ENCODE measurements at places on chromosomes 4 and X.

DNA sequence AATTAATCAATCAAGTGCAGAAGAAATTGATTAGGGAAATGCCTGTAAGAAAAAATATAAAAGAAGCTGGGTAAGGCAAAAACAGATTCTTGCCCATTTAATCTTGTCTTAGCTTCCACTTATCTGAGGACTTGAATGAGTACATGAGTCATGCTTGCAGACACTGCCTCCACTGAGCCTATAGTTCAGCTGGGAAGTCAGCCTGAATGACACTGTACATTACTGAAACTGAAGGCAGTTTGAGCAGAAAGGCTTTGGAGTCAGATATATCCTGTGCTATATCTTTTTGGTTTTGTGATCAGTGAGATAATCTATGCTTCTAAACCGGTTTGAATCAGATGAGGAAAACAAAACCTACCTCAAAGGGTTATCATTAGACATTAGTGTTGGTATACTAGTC, 61.3 kb downstream of the NUDT11 start:
- no peak for DNase-seq

DNA sequence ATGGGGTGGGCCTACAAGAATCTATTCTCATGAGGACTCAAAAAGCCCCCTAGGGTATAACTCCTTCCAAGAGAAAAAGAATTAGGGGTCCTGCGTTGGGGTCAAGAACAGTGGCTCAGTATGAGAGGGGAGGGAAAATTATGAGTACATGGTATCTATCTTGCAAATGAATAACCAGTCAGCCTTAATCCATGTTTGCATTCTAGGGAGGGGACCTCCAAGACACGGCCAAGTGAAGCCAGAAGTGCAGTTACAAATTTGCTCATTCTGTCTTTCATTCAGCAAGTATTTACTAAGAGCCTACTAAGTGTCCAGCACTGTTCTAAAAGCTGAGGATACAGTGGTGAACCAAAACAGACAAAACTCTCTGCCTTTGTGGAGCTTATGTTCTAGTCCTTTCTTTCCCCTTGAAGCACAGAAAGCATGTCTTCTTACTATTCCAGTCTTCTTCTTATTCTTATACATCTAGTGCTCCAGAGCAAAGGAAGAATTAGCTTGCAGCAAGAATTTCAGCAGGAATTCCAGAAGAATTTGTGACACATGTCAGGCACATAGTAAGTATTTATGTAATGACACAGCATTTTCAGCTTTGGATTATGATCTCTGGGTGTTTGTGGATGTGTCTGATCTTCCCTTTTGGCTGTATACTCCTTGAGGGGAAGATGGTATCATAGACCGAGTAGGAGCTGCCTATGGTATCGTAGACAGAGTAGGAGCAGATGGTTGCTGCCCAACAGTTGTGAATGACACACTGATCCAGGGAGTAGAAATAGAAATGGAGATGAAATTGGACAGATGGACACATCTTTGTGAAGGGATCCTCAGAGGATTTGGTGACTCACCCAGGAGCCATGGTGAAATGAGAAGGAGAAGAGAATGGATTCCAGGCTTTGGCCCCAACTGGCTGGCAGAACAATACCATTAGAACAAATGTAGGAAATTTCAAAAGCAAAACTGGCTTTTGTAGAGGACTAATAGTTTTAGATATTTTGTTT, 75.9 kb downstream of the COQ2 start:
- no peak for DNase-seq

- DNase-seq: no peak
Observed at GRCh38 chrX:108641589-108642272, 94.6 kb downstream of the IRS4 start.

DNA sequence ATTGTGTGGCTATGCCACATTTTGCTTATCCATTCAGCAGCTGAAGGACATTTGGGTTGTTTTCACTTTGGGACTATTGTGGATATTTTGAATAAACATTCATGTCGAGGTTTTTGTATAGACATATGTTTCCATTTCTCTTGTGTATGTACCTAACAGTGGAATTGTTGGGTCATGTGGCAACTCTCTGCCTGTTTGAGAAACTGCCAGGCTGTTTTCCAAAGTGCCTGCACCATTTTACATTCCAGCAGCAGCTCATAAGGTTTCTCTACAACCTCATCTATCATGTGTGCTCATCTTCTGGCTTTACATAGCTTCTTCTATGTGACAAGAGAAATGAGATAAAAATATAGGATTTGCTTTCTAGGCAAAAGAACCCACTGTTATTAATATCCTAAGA, 29.5 kb upstream of the TSPAN5 start:
- no peak for DNase-seq

DNA sequence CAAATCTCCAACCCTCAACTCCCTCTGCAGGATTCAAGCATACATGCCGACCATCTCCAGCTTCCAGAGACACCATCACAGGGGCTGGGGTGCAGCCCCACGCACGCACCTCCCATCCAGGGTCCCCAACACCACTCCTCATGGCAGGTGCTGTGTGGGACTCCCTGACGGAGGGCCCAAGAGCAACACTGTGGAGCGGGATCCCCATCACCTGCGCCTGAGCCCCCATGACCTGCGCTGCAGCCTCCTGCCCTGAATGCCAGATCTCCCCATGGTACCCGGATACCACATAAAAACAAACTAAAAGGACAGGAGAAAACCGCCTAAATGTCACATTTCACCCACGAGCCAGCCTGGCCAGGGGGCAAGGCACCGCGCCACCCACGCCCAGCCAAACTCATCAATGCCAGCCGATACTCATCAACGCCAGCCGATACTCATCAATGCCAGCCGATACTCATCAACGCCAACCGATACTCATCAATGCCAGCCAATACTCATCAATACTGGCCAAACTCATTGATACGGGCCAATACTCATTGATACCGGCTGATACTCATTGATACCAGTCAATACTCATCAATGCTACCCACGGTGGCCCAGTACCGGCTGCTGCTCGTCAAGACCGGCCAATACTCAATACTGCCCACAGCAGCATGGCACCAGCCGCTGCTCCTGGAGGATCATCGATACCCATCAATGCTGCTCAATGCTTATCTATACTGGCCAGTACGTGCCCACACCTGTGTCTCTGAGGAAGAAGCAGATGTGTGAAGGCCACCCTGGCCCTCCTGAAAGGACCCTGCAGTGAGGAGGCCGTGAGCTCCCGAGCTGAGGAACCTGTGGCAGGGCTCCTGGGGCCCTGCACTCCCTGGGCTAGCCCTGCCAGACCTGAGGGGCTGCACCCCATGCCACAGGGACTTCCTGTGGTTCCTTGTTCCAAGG, 6.2 kb downstream of the CTBP1 start:
- no peak for DNase-seq

DNA sequence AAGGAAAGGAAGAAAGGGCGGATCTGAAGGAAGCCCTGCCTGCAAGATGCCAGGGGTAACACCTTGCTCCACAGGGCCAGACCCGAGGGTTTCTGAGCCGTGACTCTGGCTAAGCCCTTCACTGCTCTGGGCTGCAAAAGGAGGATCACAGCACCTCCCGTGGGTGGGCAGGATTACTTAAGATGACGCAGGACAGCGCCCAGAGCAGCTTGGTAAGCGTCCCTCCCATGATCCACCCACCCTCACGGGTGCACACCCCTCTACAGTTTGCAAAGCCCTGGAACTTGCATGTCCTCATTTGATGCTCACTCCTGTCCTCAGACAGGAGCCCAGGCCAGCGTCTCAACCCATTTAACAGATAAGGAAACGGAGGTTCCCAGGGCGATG, 64.9 kb downstream of the CRMP1 start:
- DNase-seq: no peak

GRCh38 chrX:150092549-150092948, 154.3 kb upstream of the EOLA2 start:
- DNase-seq: peak; percentile 5

- peak; percentile 35 for DNase-seq
Observed at GRCh38 chr4:4854649-4855295, 4.7 kb upstream of the MSX1 start.

DNA sequence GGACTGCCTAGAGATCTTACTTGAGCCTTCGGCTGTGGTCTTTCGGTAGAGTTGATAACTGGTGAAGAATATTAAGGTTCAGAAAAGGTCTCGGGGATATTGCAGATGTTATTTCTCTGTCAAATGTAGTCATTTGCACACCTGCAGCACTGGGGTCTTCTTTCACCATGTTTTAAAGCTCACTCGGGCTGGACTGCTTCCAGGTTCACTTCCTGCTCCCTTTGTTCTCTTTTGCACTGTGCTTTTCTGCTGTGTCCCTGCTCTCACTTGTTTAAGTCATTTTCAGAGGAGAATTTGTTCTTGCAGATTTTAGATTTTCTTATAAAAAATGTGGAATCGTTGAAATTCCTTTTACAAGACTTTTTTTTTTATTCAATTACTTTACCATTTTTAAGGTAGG, 68.5 kb downstream of the BMPR1B start:
- no peak for DNase-seq

- DNase-seq: no peak
Observed at GRCh38 chrX:19702856-19703255, 184.5 kb downstream of the SH3KBP1 start.

DNA sequence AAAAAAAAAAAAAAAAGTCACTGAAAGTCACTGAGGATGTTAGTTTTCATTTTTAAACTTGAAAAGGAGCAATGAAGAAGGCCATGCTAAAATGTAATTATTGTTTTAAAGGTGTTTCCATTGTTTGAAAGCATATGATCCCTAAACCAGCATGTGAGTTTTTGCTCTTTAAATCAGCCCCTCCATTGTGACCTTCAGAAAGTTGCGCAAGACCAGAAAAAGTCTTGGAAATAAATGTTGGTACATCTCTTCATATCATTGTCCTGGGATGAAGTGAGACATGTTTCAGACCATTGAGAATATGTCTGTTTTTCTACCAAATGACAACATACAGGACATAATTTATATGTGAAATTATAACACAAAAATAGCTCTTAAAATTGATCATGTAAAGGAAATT, 150.6 kb downstream of the GPM6A start:
- DNase-seq: no peak

GRCh38 chr4:55132775-55133174, 7.4 kb upstream of the KDR start:
- no peak for DNase-seq

- DNase-seq: peak; percentile 21
Observed at GRCh38 chr4:138835832-138836533, 179.6 kb upstream of the NOCT start.

- no peak for DNase-seq
Observed at GRCh38 chr4:144449611-144450010, 196.3 kb upstream of the HHIP start.

- no peak for DNase-seq
Observed at GRCh38 chr4:38290914-38291313, 330.7 kb downstream of the PTTG2 start.

- no peak for DNase-seq
Observed at GRCh38 chr4:78722878-78723277, 53.3 kb upstream of the BMP2K start.

GRCh38 chr4:110184791-110185155, 13.6 kb downstream of the ELOVL6 start:
- DNase-seq: no peak

DNA sequence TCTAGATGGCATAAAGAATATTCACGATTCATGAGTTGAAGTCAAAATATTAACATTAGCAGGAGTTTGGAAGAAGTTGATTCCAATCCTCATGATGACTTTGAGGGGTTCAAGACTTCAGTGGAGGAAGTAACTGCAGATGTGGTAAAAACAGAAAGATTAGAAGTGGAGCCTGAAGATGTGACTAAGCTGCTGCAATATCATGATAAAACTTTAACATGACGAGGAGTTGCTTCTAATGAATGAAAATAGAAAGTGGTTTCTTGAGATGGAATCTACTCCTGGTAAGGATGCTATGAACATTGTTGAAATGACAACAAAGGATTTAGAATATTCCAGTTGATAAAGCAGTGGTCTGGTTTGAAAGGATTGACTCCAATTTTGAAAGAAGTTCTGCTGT, 70.1 kb upstream of the TMLHE start:
- no peak for DNase-seq

GRCh38 chrX:7620560-7620959, 222.4 kb upstream of the VCX start:
- no peak for DNase-seq

- no peak for DNase-seq
Observed at GRCh38 chr4:153570228-153570973, 104.2 kb downstream of the TMEM131L start.

- DNase-seq: no peak
Observed at GRCh38 chrX:82692991-82693390, 815.1 kb upstream of the POU3F4 start.

GRCh38 chr4:123564758-123565346, 168.3 kb downstream of the SPRY1 start:
- DNase-seq: peak; percentile 66

DNA sequence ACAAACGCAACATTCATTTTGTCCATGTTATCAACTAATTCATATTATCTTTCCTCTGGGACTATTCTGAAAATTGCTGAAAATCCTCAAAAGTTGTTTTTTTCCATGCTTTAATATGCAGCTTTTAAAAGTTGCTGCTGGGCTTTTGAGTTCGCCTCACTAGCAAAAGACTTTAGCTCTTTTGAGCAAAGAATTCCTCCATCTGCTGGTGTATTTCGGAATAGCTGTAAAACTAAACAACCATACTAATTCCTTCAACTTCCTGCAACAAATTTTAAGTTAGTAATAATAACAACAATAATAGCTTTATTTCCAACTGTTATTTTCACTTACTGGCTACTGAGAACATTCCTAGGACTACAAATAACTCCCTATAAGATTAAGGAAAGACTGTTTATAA, 124.5 kb upstream of the PLAC1 start:
- DNase-seq: no peak

GRCh38 chr4:40486534-40486933, 143.1 kb downstream of the RBM47 start:
- no peak for DNase-seq

DNA sequence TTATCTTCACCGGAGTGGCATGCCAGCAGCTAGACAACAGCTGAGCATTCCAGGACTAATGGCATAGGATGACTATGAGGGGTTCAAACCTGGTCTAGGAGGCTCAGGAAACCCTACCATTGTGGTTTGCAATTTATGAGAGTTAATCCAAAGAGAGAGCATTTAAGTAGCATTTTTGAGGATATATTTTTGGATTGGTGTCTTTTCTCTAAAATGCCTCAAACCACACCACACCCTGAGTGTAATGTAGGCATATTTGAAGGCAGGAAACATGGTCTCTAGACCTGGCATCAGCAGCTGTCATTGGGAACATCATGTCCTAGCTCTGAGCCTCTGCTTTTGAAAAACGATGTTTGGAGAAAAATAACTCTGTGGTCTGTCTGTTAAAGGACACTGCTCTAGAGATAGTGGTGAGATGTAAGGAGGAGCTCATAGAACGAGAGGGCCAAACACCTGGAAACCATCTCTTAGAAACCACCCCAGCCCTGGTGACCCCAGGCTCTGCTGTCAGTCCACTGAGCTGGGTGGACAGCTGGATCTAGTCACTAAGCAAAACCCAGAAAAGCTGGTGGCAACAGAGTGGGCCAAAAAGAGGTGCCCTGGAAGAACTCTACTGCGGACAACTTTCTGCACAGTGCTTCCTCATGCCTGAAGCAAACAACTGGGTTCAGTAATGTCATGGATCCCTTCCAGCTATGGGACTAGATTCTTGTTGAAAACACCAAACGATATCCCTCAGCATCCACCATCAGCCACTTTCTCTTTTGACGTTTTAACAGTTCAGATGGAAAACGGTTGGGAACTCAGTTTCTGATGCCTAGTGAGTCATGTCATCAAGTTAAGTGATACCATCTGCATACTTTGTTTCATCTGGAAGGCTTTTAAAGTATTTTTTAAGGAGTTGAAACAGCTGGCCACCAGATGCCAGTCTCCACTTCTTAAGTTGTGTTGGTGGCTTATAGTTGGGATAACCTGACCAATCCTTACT, 100.2 kb upstream of the C1QTNF7 start:
- DNase-seq: no peak

- no peak for DNase-seq
Observed at GRCh38 chr4:23169608-23170311, 477.0 kb downstream of the GBA3 start.

Data from NCI-H1436 (cell line).